ENCODE measurements at places on chromosomes 7 and 10.

DNA sequence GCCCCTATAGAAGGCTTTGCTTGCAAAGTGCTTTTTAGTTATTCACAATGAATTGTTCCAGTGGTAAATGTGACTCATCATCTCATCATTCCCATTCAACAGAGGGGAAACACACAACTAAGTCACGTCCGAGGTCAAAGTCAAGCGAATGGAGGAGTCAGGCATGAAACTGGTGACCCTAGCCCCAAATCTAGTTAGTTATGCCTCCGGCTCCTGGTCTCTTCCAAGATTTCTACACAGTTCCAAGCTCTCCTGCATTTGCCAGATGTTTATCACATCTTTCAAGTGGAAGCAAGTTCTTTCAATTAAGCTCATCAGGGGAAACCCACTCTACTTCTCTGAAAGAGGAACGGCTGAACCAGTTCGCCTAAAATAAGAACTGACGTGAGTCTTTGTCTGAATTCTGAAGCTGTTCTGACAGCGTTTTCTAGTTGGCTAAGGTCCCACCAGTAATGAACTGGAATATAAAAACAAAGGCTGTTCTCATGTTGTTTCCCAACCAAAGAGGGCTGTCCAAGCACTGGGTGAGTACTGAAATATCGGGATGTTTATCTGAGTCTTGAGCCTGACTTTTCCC, 140.9 kb upstream of the NRBF2 start:
- no peak for DNase-seq

DNA sequence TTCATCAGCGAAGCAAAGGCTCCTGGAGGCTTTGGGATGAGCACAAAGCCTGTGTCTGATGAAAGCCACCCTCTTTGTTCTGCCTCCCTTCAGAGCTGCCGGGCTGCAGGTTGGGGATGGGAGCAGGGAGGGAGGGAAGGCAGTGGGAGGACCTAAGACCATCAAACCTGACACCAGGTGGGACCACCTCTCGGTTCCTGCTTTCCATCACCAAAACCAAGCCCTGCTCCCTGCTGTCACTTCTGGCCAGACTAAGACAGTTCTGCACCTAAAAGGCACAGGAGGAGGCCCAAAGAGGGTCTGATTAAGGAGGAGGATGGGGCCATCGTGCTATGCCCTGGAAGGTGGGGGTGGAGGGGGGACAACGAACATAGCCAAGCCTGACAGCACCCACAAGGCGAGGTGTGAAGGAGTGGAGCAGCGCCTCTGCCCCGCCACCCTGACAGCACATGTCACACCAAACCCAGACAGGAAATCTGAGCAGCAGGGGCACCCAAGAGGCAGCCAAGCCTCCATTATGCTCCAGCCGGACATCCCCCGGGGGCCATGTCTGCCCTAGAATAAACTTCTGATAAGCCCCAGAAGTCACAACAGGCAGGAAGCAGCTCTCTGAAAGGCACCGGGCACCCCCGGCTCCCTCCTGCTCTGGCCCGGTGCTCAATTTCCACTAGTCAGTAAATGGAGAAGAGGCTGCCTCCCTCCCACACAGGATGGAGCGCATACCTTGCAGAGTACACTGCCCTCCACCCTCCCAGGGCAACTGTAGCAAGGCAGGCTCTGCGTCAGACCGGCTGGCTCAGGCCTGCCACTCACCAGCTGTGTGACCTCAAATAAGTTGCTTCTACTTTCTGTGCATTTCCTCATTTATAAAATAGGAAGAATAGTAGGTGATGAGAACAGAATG, 48.9 kb downstream of the DLG5 start:
- peak; percentile 3 for DNase-seq

DNA sequence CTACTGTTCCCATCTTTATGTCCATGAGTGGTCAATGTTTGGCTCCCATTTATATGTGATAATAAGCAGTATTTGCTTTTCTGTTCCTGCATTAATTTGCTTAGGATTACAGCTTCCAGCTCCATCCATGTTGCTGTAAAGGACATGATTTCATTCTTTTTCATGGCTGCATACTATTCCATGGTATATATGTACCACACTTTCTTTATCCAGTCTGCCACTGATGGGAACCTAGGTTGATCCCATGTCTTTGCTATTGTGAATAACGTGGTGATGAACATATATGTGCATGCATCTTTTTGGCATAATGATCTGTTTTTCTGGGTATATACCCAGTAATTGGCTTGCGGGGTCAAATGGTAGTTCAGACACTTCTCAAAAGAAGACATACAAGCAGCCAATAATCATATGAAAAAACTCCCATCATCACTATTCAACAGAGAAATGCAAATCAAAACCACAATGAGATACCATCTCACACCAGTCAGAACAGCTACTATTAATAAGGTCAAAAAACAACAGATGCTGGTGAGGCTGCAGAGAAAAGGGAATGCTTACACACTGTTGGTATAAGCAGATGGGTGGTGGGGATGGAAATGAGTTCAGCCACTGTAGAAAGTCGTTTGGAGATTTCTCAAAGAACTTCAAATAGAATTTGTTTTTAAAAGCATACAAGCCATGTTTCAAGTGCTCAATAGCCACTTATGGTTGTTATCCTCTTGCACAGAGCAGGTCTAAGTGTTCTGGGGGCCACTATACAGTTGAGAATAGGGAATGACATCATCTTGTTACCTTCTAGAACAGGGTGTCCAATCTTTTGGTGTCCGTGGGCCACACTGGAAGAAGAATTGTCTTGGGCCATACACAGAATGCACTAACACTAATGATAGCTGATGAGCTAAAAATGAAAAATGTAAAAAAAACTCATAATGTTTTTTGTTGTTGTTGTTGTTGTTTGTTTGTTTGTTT, 23.2 kb upstream of the SDK1 start:
- no peak for DNase-seq

DNA sequence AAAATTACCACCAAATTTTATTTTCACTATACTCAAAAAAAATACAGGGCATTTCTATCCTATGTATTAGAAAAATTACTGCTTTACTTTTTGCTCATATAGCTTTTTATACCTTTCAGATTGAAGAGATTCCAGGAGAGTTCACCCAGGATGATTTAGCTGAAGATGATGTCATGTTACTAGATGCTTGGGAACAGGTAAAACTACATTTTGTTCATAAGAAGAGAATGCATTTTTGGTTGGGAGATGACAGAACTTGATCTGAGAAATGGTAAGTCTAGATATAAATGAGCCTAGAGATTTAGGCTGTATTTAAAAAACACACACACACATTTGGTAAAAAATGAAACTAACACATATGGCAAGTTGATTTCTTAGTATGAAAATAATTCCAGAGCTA, 38.1 kb upstream of the ARL4A start:
- DNase-seq = no peak

GRCh38 chr7:70439651-70440050, 692.3 kb upstream of the GALNT17 start:
- no peak for DNase-seq

DNA sequence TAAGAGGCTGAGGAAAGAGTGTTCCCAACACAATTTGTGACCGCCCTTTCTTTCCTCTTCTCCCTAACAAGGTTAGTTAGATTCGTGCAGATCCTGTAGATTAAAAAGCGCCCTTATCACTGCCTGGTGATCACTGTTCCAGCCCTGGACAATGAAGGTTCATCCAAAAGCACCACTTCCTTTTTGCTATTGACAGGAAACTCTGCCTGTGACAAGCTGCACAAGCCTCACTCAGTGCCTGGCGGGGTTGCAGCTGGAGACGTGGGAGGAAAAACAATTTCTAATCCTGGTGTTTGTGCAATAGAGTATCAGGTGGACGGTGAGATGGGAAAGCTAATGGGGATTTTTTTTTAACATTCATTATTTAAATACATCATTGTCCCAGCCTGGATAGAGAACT, 105.9 kb upstream of the CAV2 start:
- no peak for DNase-seq

- DNase-seq = no peak
These were observed 218.0 kb downstream of the LRMDA start for GRCh38 chr10:75649466-75649865.

GRCh38 chr10:130658687-130659290, 522.6 kb downstream of the GLRX3 start:
- no peak for DNase-seq

GRCh38 chr10:86681047-86681446, 12.7 kb downstream of the LDB3 start:
- no peak for DNase-seq

- DNase-seq = no peak
These were observed 1061.4 kb downstream of the TYW1 start for GRCh38 chr7:68058014-68058413.

- no peak for DNase-seq
These were observed 82.8 kb downstream of the PPP1R3C start for GRCh38 chr10:91550021-91550420.

DNA sequence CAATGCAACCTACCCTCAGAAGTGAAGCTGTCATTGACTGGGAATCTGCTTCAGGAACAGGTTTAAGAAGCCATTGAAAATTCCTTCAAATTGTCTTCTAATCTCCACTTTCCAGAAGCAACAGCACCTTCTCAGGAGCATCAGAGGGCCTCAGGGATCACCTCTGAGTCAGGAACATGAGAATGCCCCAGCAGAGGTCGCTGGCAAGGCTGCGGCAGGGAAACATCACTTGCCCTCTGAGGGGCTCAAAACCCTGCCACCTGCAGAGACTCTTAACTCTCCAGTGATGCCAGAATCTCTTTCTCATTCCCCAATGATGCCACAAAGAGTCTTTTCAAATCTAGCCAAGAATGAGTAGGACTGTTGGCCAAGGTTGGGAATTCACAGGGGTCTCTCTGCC, 5.9 kb upstream of the MAPK8 start:
- DNase-seq = no peak

DNA sequence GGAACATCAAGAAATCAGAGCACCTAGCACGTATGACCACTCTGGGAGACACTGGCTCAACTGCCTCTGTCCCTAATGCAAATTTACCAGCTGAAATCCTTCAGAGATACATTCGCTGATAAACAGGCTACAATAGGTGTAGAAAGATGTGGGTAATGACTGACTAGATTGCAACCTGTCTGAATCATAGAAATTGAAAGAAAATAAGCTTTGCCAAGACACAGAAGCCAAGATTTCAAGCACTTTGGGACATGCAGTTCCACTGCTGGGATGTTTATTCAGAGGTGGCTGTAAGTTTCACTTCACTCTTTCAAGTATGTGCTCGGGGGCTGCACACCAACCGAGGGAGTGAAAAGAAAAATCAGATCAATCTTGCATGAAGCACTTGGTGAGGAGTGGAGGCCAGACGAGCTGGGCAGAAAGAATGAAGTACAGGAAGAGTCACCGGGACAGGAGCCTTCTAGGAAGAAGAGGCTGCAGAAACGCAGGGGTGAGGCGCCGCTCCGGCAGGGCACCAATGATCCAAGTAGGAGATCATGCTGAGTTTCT, 276.7 kb downstream of the PARD3 start:
- no peak for DNase-seq

DNA sequence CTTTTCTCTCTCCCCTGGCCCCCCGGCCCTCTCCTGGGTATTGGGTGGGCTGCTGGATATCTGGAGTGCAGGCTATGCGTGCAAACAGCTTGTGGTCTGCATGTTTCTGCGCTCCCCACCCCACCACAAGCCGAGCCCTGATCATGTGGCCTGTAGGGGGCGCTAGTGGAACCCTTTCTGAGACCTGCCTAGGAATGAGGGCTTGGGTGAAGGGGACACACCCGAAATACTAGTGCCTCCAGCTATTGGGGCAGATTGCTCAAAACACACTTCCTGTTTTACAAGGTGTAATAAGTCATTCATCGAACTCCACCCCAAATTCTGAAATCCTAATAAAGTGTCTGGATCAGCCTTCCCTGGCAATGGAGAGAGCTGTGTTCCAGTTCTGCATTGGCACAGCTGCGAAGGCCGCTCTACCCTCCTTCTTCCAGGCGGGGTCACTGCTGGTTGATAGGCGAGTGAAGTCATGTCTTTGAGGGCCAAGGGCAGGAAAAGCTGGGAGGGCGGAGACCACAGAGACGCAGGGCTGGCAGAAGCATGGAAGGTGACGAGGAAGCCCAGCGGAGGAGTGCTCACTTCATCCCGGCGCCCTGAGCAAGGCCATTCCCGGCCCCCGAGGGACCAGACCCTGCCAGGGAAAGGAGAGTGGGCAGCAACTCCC, 19.8 kb upstream of the PRRT4 start:
- peak; percentile 25 for DNase-seq

- DNase-seq = no peak
These were observed at the start of gene HGF for GRCh38 chr7:81769891-81770727. Gene HGF, minus strand, starts transcription at chr7:81770047. Its CDS starts 76 bp downstream, at chr7:81769971.

DNA sequence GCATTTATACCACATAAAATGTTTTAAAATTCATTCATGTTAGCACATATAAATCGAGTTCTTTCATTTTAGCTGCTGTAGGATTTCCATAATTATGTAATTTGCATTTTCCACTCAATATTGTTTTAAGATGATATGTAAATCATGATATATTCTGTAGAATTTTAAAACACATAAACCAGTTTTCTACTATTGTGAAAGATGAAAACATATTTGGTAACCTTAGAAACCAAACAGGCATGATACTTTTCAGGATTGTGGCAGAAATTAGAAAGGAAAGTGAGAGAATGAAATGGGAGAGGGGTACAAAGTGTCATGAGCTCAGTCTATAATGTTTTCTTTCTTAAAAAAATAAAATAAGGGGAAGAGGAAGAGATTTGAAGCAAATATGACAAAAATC, 269.3 kb downstream of the PPP1R3A start:
- no peak for DNase-seq

DNA sequence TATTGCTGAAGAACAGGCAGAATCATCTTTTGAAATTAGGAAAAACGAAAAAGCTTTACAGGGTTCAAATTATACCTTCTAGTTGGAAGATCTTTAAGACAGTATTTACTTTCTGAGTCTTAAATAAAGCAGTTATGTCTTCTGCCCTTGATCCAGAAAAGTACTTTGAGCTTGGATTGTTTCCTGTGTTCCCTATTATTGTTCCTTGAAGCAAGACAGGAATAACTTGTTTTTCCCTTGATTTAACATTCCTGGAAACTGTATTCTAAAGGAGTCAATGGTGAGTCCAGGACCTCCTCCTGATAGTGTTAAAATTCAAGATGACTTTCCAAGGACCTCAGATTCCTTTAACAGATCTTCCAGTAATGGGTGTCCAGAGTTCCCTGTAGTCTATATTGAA, 74.3 kb upstream of the GATA3 start:
- DNase-seq = no peak

DNA sequence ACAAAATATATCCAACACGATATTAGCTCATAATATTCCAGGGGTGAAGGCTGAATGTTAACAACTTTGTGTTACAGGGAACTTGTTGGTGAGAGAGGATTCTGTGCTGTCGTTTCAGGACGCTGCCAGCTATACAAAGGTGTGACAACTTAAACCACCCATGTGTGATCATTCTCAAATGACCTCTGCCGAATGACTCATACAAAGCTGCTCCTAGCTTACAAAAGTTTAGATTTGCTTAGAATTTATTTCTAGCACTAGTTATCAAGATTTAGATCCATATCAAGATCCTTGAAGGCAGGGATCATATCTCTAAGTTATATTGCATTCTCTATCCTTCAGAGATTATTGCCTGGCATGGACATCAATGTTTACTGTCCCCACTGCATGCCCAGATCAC, 65.3 kb downstream of the COBL start:
- DNase-seq = no peak

DNA sequence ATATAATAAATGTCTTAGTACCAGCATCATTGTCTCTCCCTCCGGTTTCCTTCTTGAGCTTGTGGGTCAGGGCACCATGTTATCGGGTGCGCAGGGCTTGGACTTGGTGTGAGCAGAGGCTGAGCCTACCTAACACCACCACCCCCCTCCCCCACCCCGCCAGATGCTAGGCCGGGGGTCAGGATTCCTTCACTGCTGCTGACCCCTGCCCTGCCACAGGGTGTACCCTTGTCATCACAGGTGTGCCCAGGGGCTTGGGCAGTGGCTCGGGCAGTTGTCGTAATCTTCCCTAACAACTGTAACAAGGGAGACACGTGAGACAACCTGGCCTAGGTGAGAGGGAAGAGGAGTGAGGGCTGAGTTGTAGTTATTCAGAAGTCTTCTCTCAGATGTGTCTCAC, 12.6 kb upstream of the NFKB2 start:
- no peak for DNase-seq

Measured in T-helper 9 cell (primary cell).